T-cell (primary cell): ENCODE measurements at places on chromosomes 6 and 20.

DNA sequence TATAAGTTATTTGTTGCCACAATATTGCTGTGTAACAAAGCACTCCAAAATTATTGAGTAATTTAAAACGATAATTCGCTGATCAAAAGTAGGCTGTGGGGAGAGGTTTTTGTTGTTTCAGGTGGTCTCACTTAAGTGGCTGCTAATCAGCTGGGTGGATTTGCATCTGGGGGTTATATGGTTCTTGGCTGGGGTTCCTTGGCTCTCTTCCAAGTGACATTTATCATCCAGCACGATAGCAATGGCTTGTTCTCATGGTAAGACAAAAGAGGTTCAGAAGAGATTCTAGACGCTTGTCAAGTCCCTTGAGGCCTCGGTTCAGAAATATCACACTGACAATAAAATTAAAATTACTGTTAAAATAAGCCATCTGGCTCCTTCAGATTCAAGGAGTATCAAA, 1648.8 kb downstream of the GRIK2 start:
- DNase-seq: no peak

GRCh38 chr20:13878566-13878965, 93.7 kb downstream of the NDUFAF5 start:
- no peak for DNase-seq

- no peak for DNase-seq
Observed at GRCh38 chr6:141259091-141259490, 873.6 kb upstream of the GJE1 start.

DNA sequence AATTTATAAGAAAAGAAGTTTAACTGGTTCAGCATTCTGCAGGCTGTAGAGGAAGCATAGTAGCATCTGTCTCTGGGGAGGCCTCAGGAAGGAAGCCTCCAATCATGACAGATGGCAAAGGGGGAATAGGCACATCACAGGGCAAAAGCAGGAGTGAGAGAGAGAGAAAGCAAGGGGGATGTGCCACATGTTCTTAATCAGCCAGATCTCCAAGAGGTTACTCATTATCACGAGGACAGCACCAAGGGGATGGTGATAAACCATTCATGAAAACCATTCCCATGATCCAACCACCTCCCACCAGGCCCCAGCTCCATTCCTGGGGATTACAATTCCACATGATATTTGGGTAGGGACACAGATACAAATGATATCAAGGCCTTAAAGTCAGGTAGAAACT, 217.5 kb upstream of the TCF21 start:
- DNase-seq: no peak

- DNase-seq: no peak
Observed at GRCh38 chr6:37559501-37559900, 59.8 kb upstream of the CCDC167 start.

- DNase-seq: peak; percentile 48
Observed at GRCh38 chr20:63740627-63741353, 1.2 kb downstream of the SLC2A4RG start.

- no peak for DNase-seq
Observed at GRCh38 chr6:10662207-10662606, 32.2 kb downstream of the C6orf52 start.

DNA sequence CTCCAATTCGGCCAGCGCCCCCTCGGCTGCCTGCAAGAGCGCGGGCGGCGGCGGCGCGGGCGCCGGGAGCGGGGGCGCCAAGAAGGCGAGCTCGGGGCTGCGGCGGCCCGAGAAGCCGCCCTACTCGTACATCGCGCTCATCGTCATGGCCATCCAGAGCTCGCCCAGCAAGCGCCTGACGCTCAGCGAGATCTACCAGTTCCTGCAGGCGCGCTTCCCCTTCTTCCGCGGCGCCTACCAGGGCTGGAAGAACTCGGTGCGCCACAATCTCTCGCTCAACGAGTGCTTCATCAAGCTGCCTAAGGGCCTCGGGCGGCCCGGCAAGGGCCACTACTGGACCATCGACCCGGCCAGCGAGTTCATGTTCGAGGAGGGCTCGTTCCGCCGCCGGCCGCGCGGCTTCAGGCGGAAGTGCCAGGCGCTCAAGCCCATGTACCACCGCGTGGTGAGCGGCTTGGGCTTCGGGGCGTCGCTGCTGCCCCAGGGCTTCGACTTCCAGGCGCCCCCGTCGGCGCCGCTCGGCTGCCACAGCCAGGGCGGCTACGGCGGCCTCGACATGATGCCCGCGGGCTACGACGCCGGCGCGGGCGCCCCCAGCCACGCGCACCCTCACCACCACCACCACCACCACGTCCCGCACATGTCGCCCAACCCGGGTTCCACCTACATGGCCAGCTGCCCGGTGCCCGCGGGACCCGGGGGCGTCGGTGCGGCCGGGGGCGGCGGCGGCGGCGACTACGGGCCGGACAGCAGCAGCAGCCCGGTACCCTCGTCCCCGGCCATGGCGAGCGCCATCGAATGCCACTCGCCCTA, 963 bp downstream of the FOXF2 start:
- no peak for DNase-seq

- DNase-seq: no peak
Observed at GRCh38 chr20:37875460-37876175, 27.3 kb upstream of the VSTM2L start.

DNA sequence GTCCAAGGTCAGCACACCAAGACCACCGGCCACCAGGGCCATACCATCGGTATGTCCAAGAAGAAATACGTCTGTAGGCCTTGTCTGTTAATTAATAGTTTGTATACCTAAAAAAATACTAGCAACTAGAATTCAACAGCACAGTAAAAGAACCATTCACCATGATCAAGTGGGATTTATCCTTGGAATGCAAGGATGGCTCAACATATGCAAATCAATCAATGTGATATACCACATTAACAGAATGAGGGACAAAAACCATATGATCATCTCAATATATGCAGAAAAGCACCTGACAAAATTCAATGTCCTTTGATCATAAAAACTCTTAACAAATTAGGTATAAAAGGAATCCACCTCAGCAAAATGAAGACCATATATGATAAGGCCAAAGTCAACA, 24.4 kb downstream of the RPP40 start:
- no peak for DNase-seq

- DNase-seq: no peak
Observed at GRCh38 chr6:82066991-82067411, 180.5 kb downstream of the IBTK start.

DNA sequence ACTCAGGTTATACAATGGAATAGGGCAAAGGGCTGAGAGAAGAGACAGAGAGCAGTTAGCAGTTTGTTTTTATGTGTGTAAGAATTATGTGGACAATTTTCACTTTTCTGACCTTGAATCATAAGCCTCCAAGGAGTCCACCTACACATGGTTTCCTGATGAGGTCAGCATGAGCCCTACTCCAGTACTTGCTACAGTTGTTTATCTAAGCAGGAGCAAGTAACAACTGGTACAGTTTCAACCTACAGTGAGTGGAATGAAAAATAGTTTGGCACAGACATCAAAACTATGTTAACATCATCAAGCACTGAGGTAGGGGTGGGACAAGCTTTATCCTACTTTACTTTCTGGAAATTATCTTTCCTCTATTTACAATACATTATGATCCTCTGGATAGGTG, 426.7 kb upstream of the ID4 start:
- DNase-seq: no peak
